Panc1 (cell line): ENCODE measurements at places on chromosomes 12 and 14.

GRCh38 chr12:118237908-118238307 lies 102.0 kb downstream of the PEBP1 start:
- DNase-seq: no peak

DNA sequence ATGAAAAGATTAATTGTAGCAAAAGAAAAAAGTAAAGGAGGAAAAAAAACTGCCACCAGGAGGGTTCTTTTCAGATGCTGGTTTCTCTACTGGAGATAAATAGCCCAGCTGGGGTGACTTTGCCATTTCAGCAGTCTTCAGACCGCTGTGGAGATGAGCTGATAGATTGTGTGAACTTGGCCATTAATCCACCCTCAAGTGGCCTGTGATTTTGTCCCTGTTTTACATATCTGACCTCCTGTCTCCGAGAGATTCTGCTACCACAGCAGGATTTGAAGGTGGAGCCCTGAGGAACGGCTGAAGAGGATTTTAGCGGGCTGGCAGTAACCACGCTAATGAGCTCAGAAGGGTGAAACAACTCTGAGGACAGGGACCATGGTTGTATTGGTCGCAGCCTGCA lies 72.7 kb downstream of the WSCD2 start:
- no peak for DNase-seq

GRCh38 chr12:46908936-46909635 lies 83.3 kb upstream of the SLC38A4 start:
- no peak for DNase-seq

- DNase-seq: no peak
Measured at GRCh38 chr12:116876151-116876869, 4.9 kb downstream of the HRK start.

DNA sequence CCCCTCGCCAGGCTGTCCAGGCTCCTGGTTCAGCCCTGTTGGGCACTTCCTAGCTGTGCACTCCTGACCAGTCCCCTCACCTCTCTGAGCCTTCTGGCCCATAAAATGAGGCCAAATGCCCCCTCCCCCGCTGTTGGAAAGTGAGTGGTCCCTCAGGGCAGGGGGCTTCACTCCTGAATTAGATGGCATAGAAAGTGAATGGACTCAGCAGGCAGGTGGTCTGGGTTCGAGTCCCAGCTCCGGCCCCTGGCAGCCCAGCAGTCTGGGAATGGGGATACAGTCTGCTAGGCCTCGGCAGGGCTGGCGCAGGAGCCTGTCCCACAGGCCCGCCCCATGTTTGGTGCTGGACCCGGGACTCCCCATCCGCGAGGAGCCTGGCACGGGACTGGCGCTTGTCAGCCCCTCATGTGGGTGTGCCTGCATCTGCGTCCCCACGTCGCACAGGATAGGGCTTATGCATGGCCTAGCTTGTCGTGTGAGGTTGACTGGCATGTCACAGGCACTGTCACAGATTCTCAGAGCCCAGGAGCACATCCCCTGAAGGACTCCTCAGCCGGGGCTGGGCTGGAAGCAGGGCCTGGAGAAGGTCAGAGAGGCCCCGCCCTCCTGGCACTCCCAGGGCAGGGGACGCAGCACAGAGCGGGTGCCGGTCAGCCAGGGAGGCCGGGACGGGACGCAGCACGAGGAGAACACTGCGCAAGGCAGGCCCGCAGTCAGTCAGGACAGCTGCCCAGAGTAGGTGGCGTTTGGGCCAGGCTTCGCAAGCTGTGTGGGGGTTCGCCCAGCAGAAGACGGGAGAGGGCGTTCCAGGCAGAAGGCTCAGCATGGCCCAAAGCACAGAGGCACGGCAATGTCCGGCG lies 40.5 kb downstream of the DIO3 start:
- DNase-seq: no peak

- no peak for DNase-seq
Measured at GRCh38 chr12:82723093-82723492, 36.4 kb downstream of the TMTC2 start.

DNA sequence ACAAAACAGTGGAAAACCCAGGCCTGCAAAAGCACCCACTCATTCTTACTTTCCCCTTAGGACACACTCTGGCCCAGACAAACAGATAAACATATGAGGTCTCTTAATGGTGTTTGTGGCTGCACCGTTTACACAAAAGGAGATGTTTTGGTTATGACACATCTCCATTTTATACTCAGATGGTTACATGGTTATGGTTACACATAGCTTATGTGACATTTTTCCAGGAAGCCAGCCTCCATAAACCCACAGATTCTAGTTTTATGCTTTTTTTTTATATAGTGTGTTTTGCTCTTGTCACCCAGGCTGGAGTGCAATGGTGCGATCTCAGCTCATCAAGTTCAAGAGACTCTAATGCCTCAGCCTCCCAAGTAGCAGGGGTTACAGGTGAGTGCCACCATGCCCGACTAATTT lies 3.5 kb upstream of the KLRD1 start:
- DNase-seq: no peak

- DNase-seq: peak; percentile 33
Measured at GRCh38 chr12:62210422-62210821, 49.8 kb upstream of the USP15 start.

- no peak for DNase-seq
Measured at GRCh38 chr12:115468087-115468510, 784.1 kb upstream of the TBX3 start.

- DNase-seq: no peak
Measured at GRCh38 chr14:35535483-35536112, 1.6 kb downstream of the INSM2 start.

DNA sequence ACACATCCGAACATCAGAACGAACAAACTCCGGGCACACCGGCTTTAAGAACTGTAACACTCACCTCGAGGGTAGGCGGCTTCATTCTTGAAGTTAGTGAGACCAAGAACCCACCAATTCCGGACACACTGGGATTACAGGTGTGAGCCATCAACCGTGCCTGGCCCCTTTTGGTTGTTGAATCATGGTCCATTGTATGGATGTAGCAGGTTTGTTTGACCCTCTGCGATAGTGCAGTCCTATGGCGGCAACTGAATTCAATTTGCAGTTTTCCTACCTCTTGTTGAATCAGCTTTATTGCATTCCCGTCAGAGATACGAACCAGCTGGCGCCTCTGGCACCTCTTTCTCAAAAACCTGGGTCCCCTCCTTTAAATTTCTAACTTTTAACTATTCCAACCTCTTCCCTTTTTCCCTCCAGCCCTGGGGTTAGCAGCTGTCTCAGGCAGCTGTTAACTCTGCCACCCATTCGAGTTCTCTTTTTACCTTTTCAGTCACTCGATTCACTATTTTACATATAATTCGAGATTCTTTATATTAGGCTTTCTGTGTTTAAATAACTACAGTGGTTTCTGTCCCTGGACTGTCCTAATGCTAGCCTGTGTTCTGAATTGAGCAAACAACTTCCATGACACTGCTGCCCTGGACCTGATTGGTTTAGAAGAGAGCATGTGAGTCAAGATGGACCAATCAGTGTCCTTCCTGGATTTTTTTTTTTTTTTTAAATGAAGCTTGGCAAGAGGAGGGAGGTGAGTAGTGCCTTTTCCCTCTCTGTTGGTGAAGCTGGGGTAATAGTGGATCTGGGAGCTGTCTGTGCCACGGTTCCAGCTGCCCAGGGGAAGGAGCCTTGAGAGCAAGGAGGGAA lies 261.5 kb downstream of the PCNX1 start:
- DNase-seq: no peak

DNA sequence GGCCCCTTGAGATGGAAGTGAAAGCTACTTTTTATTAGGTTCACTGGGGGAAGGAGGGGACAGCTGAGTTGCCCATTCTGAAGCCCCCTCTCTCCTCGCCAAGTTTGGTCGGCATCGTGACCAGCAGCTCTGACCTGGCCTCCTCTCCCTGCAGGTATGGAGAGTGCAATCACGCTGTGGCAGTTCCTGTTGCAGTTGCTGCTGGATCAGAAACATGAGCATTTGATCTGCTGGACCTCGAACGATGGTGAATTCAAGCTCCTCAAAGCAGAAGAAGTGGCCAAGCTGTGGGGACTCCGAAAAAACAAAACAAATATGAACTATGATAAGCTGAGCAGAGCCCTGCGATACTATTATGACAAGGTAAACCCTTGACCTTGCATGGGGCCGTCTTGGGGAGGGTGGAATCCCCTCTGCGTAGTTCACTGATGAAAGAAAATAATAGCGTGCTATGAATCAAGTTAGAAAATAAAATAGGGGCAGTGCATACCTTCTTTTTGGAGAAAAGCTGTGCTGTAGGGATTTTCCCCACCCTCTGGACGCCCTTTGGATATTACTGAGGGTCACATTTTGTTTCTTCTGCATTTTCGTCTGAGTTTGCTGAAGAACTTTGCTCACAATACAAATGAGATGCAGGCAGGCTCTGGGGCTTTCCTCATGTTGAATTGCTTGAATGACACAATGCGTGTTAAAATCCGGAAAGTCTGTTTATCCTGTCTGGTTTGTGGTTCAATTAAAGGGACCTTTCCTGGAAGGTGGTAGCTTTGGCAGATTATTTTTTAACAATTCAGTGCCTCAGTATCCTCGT lies 29.4 kb downstream of the ELK3 start:
- no peak for DNase-seq

DNA sequence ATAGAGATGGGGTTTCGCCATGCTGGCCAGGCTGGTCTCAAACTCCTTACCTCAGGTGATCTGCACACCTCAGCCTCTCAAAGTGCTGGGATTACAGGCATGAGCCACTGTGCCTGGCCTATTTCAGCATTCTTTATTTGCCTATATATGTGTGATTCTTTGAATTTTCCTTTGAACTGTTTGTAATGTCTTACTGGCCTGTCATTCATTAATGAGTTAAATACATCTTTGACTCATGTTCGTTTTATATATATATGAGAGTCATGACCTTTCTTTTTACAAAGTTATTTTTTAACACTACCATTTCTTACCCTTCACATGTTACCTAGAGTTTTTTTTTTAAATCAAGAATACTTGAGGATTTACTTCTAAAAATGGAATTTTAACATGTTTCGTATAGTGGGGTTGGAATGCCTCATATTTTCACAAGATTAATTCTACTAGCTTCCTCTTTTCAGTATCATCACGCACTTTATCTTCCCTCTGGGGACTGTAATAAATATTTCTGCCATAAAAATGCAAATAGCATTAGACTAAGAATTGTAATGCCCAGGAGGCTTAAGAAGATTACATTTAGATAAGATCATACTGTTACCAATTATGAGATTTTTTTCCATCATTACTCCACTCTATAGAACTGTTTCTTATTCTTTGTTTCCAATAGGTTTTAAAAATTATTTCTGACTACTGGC lies 66.7 kb downstream of the NTN4 start:
- no peak for DNase-seq

- DNase-seq: no peak
Measured at GRCh38 chr14:104443391-104444158, 136.0 kb upstream of the C14orf180 start.

- no peak for DNase-seq
Measured at GRCh38 chr12:19301223-19301622, 138.1 kb upstream of the AEBP2 start.

DNA sequence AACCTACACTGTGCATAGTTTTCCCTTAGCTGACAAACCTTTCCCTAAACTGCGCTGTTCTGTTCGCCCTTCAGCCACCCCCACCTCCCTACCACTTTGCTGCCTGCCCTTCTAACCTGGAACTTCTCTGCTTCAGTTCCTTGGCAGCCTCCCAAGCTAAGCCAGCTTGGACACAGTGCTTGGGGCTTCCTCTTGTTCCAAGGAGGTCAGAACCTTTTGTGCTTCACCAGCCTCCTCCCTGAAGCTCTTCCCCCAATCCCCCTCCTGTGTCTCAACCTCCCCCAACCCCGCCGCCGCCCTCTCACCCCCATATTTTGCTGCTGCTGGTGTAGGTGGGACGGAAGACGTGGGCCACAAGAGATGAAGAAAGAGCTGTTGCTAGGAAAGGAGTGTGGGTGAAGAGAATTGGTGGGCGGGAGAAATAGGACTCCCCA lies 8.1 kb upstream of the RIC8B start:
- DNase-seq: no peak

- DNase-seq: no peak
Measured at GRCh38 chr12:82954572-82954971, 267.9 kb downstream of the TMTC2 start.

DNA sequence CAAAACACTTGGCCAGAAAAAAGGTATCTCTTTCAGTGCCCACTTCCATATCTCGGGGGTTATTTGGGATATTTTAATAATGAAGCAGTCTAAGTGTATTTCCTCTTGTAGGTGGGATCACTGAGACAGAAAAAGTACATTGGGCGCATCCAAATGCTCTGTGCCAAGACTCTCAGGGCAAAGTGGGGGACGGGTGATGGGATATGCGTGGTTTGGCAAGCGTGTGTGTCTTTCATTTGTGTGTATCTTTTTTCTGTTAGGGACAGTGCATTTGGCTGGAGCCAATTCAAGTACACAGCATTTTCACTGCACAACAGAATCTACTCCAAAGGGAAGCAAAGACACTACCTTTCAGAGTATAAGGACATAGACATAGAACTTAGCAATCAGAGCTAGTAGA lies 29.3 kb downstream of the SSPN start:
- no peak for DNase-seq

- DNase-seq: no peak
Measured at GRCh38 chr12:128830505-128830893, 6.7 kb upstream of the SLC15A4 start.

GRCh38 chr12:52506858-52507715 lies 13.1 kb downstream of the KRT5 start:
- peak; percentile 20 for DNase-seq

- no peak for DNase-seq
Measured at GRCh38 chr12:8482571-8483061, 26.9 kb downstream of the CLEC6A start.

- DNase-seq: no peak
Measured at GRCh38 chr12:114209861-114210260, 196.1 kb downstream of the TBX5 start.

DNA sequence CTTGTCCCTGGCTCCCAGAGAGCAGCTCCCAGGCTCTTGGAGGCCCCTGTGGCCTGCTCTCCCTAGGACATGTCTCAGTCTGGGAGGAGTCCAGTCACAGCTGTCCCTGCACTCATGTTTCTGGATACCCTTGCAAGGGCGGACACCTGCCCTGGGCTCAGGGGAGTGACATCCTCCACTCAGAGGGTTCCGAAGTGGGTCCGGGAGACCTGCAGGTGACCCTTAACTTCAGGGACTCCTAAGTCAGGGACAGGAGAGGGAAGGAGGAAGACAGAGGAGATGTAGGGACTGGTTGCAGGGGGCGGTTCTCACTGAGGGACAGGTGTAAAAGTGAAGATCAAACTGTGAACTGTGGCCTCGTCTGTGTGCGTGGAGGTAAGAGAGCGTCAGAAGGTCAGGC lies 37.6 kb downstream of the CACNA2D4 start:
- no peak for DNase-seq

GRCh38 chr12:131391399-131391798 lies 319.5 kb upstream of the SFSWAP start:
- DNase-seq: no peak
